ENCODE measurements at places on chromosomes 11 and 22.

- no peak for DNase-seq
Observed at GRCh38 chr22:38032681-38033521, 24.3 kb upstream of the PICK1 start.

DNA sequence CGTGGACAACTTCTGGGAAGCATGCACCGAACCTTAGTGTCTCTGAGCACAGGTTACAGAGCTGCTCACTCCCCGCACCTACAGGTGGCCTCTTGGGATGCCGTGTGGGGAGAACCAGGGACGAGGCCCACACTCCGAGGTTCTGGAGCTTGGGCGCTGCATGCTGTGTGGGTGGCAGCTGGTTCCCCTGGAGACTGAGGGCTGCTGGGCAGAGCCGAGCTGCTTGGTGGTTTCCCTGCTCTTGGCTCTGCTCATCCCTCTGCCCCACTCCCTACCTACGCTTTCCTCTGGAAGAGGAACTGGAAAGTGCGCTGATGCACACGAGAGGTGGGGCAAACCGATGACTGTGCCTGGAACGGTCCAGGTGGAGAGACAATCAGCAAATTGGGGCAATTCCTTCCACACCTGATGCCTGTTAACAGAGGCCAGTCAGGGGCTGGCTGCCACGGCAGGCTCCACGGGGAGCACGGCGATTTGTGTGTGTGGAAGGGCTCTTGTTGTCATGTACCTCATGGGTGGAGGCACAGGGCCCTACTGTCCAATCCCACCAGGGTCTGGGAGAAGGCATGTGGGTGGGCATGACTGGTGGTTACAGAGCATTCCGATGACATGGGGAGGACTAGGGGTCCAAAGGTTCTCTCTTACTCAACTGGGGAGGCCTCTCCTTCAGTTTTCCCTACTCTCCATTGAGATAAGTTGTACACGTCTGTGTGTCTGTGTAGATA lies 60.9 kb downstream of the ST14 start:
- no peak for DNase-seq

GRCh38 chr11:113881856-113882255 lies 6.5 kb upstream of the USP28 start:
- DNase-seq = no peak

- no peak for DNase-seq
Observed at GRCh38 chr11:72220696-72221363, 3.7 kb upstream of the INPPL1 start.

DNA sequence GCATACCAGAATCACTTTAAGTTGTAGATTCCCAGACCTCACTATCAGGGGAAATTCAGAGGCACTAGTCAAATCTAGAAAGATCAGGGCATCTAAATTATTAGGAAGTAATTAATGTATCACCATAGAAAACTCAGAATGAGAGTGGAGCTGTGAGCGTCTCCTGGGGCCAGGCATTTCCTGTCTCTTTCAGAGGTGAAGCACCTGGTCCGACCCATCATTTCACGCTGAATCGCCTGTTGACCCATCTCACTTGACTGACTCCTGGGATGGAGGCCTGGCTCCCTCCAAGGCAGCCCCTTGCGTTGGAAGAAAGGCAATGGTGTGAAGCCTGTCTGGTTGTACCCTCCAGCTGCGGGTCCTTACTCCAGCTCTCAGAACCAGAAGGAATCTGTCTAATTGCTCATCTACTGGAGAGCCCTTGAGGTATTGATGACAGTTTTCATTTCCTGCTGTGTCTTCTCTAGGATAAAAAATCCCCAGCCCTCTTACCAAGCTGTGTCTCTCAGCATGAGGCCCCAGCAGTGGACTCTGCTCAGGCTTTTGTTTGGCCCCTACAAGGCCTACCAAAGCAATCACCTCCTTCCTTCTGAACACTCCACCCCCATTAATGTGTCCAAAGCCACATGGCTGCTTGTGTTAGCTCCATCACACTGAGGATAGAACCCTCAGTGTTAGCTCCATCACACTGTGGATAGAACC lies 93.2 kb upstream of the SYT13 start:
- DNase-seq = no peak

DNA sequence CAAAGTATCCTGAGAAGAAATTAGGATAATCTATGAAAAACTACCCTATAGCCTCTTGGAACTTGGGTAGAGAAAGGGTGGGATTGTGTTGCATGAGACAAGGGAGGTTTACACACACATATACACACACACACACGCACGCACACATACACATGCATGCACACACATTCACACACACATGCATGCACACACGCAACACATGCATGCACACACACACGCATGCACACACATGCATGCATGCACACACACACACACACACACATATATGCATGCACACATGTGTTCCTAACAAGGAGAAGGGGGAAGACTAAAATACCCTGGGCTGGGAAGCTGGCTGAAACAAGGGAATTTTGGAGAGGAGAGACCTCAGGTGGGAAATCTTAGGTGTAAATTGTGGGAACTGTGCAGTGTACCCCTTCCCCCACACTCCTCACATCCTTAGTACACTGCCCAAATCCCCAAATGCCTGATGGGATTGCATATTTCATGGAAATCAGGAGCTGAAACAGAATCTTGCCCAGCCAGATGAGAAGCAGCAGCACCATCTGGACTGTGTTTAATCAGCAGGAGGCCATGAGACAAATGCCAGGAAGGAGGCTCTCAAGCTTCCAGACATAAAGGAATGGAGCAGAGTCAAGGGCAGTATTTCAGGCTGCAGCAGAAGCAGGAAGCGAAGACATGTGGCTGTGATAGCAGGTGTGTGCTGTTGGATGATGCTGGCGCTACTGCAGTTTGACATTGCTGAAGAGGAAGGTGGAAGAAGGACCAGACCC lies 14.6 kb upstream of the POLD3 start:
- DNase-seq = no peak

- no peak for DNase-seq
Observed at GRCh38 chr11:16953663-16954062, 60.6 kb downstream of the PLEKHA7 start.

DNA sequence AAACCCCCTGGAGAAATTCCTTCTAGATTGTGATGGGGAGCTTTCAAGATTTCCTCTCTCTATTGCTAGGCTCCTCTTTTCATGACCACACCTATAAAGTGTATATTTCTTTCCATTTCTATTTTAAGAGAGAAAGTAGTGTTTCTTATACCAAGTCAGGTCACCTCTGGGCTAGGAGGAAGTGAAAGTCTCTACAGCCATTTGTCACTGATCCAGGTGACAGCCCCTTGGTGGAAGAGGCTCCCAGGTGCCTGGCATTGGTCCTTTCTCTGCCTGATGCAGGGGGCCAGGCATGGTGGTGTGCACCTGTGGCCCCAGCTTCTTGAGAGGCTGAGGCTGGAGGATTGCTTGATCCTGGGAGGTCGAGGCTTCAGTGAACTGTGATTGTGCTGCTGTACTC lies 64.7 kb downstream of the DHCR7 start:
- no peak for DNase-seq

- no peak for DNase-seq
Observed at GRCh38 chr11:78615724-78616123, 41.1 kb upstream of the NARS2 start.

DNA sequence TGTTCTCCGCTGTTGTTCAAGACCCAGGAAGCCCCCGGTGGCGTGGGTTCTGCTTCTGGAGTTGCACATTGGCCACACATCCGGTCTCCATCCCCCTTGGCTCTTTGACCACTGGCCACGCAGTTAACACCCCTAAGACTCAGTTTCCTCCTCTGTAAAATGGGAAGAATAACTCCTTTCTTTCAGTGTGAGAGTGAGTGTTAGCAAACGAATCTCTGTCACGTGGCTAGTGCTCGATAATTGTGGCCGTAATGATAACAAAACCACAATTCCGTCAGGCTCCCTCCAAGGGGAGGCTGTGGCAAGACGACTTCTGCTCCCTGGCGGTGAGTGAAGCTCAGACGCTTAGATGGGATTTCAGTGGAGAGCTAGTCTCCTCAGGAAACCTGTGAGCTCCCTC lies 315.2 kb upstream of the B3GAT1 start:
- no peak for DNase-seq

- no peak for DNase-seq
Observed at GRCh38 chr11:1872267-1872985, 19.3 kb downstream of the PRR33 start.

DNA sequence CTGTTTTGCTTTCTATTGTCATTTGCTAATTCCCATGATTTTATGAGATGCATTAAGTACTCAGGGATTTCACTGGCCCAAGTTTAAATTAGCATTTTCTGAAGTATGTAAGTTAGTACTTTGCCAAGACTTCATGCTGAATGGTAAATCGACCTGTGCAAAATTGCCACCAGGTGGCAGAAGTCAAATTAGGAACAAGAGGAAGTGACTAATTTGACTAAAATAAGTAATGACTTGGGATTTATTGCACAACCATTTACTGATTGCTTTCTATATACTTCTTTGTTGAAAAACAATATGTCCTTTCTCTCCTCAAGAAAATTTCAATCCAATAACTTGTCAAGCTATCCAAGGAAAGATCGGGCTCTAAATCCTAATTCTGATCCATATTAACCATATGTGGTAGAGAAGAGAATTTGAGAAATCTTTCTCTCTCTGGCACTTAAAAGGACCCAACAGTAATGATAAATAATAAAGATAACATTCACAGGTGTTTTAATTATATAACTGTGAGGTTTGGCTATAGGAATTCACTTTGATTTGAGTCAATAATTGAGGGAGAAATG lies 253.7 kb upstream of the CHORDC1 start:
- no peak for DNase-seq

GRCh38 chr22:26842103-26842502 lies 184.7 kb downstream of the MIAT start:
- no peak for DNase-seq

- DNase-seq = no peak
Observed at GRCh38 chr11:128981254-128981653, 38.6 kb upstream of the TP53AIP1 start.

DNA sequence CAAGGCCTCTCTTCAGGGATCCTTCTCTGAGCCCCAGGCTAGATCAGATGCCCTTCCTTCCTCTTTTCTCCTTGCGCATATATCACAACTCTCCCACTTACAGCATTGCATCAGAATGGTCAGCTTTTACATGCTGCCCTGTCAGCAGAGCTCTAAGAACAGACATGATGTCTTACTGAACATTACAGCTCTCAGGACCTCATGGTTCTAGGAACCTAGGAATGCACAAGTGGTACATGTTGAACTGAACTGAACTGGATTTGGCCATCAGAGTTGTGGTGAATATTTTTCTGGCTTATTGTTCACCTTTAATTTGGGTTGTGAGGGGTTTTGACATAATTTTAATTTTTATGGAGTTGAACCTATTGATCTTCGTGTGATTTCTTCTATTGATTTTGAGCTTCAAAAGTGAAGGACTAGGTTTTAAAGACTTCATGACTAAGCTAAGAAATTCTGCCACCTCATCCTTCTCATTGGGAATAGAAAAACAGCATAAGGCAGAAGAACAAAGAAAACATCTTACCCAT lies 37.7 kb upstream of the SPON1 start:
- no peak for DNase-seq

DNA sequence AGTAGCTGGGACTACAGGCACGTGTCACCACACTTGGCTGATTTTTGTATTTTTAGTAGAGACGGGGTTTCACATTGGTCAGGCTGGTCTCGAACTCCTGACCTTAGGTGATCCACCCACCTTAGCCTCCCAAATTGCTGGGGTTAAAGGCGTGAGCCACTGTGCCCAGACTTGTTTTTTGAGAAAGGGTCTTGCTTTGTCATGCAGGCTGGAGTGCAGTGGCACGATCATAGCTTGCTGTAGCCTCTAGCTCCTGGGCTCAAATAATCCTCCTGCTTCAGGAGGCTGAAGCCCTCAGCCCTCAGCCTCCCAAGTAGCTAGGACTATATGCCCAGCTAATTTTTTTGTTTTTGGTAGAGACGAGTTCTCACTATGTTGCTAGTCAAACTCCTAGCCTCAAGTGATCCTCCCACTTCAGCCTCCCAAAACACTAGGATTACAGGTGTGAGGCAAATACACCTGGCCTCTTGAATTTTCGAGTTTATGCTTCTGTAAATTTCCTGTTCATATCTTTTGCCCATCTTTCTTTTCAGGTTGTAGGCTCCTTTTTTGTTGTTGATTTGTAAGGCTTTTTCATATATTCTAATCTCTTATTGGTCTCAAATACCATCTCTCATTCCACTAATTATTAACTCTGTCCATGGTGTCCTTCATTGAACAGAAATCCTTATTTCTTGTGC lies 3.4 kb upstream of the RBM4B start:
- DNase-seq = no peak

DNA sequence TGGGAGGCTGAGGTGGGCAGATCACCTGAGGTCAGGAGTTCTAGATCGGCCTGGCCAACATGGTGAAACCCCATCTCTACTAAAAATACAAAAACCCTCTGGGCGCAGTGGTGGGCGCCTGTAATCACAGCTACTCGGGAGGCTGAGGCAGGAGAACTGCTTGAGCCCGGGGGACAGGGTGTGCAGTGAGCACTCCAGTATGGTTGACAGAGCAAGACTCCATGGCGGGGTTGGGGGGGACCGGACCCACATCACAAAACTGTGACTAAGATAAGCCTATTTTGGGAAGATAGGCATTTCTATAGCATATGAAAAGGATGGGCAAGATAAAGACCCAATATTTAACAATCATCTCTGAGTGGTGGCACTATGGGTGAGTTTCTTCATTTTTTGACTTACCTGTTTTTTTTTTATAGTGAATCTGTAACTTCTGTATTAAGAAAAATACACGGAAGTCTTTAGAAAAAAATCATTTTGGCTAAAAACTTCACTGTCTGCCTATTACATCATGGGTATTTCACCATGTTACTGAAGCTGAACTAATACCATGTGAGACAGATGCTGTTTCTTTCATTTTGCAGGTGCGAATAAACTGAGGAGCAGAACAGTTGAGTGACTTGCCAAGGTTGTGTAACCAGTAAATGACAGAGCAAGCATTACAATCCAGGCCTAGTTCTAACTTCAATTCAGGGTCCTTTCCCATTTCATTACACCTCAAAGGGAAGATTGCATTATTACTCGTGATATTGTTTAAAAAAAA lies 2.5 kb downstream of the CELF1 start:
- DNase-seq = no peak

DNA sequence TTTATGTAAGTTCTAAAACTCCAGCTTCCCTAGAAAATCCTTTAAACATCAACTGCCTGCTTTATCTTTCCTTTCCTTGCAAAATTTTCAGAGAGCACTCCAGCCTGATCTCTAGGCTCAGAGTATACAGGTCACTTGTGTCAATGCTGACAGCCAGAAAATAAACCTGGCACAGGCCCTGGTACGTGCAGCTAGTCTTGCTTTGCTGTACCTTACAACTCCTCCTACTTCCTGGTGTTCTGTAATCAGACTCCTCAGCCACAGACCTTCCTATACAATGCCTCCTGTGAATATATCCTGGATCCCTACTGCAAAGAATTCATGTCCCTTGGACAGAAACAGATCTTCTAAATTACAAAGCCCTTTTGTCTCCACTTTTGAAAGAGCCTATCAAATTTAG lies 24.2 kb upstream of the TMEM123 start:
- DNase-seq = no peak
